Renal cortex interstitium (tissue), 15 donors: ENCODE measurements at places on chromosomes 11 and 22.

GRCh38 chr11:114063149-114063828 is 3.8 kb downstream of the ZBTB16 start:
- no peak for DNase-seq

DNA sequence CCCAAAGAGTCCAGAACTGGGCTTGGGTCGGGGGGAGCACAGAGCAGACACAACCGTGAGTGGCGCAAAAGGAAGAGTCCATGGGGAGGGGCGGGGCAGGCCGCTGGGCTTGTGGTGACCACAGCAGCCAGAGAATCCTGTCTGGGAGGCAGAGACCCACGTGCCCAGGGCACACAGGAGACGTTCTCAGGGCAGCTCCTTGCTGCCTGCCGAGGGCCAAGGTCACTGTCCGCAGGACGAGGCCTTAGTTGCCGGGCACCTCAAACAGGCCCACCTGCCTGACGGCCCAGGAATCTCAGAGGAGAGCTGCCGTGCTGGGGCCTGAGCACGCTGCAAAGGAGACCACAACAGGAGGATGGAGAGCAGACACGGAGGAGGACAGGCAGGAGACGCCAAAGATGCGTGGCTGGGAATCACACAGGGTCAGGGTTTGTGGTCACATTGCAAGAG is 87.8 kb downstream of the MYEOV start:
- DNase-seq = no peak

DNA sequence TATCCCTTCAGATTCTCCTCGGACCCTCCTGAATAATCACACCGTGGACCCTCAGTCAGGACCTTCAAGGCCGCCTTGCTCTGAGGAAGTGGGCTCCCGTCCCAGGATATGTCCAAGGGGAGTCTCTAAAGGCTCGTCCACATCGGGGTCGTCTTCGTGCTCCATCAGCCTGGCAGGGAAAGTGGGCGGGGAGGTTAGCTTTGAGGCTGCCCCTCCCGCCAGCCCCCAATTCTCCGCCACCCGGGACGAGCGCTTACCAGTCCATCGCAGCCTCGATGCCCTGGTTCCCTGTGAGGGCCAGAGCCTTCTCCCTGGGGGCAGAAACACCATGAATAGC is 472 bp downstream of the UBXN1 start:
- no peak for DNase-seq

GRCh38 chr11:22130462-22131053 is 62.3 kb upstream of the ANO5 start:
- no peak for DNase-seq

GRCh38 chr11:121154486-121155314 is 53.7 kb downstream of the TECTA start:
- DNase-seq = no peak

DNA sequence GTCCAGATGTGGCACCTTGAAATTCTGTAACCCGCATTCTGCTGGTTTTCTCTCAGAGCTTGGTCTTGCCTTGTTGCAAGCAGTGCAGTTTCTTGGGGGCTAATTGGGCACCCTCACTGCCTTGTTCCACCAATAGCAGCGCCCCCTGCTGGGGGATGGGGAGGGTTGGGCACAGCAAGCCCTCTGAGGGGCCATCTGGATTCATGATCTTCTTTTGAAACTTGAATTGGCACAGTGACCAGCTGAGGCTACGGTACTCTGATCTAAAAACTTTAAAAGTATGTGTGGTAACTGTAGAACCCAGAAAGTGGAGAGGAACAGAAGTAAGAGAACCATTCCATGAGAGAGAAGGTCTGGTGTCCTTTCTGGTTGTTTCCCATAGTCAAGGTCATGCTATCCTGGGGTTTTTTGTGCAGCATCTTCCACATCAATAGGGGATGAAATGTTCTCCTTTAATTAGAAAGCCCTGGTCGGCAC is 64.2 kb downstream of the MED15 start:
- DNase-seq = no peak

GRCh38 chr11:78311702-78312371 is 105.8 kb downstream of the GAB2 start:
- no peak for DNase-seq

DNA sequence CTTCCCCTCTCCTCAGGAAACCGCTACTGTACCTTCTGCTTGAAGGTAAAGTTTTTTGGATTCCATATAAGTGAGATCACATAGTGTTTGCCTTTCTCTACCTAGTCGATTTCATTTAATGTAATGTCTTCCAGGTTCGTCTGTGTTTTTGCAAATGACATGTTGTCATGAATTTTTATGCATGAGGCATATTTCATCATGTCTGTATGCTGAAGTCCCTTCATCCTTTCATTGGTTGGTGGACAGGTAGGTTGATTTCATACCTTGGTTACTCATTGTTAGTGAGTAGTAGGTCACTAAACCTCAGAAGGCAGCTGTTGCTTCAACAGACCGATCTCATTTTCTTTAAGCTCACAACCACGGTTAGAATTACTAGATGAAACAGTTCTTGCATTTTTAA is 60.3 kb downstream of the LRRC74B start:
- DNase-seq = no peak

DNA sequence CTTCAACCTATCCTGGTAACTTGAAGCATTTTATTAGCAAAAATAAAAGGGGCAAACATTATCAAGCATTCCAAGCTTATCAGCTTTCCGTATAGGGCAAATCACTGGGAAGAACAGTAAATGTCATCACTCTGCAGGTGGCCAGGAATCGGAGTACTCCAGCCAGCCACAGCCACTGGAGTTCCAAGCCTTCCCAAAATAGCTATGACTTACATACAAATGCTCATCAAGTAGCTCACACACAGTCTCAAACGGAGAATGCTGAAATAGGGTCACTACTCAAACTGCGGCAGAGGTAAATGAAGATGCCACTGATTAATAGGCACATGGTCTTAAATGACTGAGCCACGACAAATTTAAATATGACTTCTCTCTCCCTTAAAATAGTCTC is 2.1 kb downstream of the USP28 start:
- DNase-seq = no peak

GRCh38 chr11:68579455-68579854 is 104.9 kb upstream of the GAL start:
- no peak for DNase-seq

DNA sequence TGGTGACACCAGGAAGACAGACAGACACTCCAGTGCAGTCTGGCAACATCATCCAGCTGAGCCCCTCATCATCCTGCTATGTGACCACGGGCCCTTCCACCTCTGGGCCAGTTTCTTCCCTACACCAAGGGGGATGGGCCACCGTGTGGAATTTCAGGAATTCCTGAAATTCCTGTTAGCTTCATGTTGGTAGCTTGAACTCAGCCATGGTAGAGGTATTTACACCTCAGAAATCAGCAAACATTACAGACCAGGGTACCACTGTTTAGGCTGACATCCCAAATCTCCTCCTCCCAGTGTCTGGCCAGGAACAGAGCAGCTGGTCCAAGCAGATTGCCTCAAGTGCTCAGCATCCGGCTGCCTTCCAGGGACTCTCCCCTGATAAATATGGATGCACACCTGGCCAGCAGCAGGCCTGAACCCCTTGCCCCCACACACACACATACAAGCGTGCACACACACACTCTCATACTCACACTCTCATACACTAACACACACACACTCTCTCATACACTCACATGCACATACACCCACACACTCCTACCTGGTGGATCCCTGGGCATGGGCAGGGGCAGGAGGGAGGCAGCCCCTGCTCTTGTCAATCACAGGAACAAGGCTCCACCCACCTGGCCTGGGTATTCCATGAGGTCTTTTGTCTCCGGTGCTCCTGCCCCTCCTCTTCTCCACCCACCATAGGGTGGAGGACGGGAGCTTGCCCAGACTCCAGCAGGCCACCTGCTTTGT is 85.2 kb downstream of the BUD13 start:
- no peak for DNase-seq

- no peak for DNase-seq
Measured at GRCh38 chr11:2554338-2555207, 109.8 kb downstream of the KCNQ1 start.

- DNase-seq = peak; percentile 81
Measured at GRCh38 chr22:32880893-32881596, 79.5 kb downstream of the TIMP3 start.

- DNase-seq = no peak
Measured at GRCh38 chr11:76419896-76420295, 24.9 kb upstream of the EMSY start.

GRCh38 chr11:111419641-111420327 is 40.7 kb upstream of the POU2AF1 start:
- no peak for DNase-seq

- DNase-seq = no peak
Measured at GRCh38 chr22:32043391-32043790, 330 bp downstream of the SLC5A1 start.

- peak; percentile 62 for DNase-seq
Measured at GRCh38 chr11:44950625-44951476, at the start of gene TP53I11. TSS of gene TP53I11 (minus strand) at chr11:44950883. CDS start at chr11:44938335, 12,548 bp downstream.

DNA sequence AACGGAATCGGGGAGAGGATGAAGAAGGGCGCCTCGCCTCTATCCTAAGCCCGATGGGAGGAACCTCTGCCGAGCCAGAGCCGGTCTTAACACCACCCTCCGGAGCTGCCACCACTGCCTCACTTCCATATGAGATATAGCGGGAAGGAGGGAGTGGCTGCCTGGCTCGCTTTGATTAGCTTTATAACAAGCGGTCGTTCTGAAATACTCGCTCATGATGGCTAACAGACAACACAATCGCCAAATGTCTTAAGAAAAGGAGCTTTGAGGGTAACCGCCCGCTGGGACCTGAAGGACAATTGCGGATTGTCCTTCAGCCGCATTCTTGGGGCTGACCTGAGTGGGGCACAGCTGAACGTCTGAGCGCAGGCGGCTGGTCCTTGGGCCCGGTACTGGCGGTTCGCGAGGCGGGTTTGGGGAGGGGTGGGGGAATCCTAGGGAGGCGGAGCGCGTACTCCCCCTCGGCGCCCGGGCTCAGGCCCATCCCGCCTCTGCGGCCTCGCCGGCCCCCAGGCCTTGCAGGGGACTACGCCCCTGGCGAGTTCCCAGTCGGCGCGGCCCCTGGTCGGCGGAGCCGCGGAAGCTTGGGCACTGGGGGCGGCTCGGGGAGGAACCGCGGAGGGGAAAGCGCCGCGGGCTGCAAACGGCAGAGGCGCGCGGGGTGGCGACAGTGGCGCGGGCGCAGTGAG is at the start of gene PLAAT5:
PLAAT5 (minus strand) TSS at position 617 of the 689 bp plus-strand sequence; CDS start at position 484, 133 bp downstream.
- DNase-seq = no peak

- DNase-seq = no peak
Measured at GRCh38 chr11:269146-269890, 8.9 kb upstream of the NLRP6 start.

GRCh38 chr11:19690885-19691284 is 21.8 kb upstream of the NAV2 start:
- DNase-seq = no peak

- no peak for DNase-seq
Measured at GRCh38 chr22:20624161-20624616, 116.8 kb downstream of the MED15 start.

- DNase-seq = no peak
Measured at GRCh38 chr11:2265396-2265795, 5.0 kb downstream of the ASCL2 start.

DNA sequence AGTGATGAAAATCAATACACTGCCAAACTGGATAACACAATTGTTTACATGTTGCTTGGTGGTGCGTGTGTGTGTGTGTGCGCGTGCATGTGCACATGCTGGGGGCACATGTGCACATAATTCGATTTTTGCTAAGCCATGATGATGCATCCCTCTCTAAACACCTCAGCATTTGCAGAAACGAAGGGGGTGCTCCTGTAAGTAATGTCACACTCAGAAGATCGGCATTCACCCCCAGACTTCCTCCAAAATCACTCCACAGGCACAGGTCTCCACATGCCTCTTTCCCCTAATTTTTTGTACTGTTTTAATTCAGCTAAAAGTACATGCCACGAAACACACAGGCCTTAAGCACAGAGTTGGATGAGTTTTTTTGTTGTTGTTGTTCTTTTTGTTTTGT is 341.5 kb downstream of the SHANK2 start:
- DNase-seq = no peak

DNA sequence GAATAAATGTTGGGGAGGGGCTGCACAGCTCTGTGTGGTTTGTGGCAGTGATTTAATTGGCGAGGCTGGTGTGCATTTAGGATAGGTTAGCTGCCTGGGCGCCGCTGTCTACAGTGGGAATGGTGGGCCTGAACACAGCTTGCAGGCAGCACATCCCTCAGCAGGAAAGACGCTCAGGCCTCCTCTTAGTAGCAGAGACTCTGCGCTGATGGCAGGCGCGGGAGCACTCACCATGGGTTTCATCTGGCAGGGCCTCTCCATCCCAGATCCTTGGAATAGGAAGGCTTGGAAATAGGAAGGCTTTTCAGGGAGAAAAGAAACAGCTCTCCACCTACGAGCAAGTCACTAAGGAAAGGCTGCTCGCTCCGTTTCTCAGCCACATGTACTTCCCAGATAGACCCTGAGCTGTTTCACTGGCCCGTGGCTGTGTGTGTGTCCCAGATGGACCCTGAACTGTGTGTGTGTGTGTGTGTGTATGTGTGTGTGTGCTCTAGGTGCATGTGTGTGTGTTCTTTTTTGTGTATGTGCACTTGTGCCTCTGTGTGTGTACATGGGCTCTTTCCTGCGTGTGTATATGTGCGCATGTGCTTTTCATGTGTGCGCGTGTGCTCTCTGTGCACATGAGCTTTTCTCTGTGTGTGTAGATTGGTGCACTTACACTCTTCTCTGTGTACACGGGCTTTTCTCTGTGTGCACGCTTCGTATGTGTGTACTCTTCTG is 144.0 kb downstream of the TBC1D22A start:
- no peak for DNase-seq

DNA sequence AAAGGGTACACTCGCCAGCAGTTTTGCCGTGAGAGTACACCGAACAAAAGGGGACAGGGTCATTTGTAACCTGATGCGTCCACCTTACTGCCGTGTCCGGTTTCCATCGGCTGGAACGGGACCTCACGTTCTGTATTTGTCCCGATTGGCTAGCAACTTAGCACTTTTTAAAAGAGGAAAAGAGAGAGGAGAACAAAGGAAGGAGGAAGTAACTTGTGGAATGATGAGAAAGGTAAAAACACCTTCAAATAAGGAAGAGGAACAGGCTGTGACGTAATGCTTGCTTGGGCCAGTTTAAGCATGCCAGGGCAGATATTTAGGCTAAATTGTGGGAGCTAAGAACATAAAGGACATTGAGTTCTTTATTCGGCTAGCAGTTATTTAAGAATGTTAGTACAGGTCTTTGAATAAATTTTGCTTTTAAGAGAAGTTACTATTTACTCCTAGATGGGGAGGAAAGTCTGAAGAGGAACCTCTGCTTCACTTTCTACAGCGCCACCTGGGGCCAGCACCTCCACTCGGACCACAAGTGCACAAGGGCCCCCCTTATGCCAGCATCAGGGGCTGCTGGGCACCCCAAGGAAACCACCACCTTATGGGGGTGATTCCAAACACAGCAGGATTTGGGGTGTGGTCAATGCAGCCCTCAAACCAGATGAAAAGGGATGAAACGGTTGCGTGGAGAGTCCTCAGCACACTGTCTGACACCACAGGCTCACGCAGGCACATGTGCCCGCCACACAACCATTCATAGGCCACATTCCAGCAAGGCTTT is 5.8 kb downstream of the ARSA start:
- DNase-seq = no peak

- DNase-seq = no peak
Measured at GRCh38 chr11:61551634-61552033, 29.2 kb downstream of the SYT7 start.
